ENCODE measurements at places on chromosomes 2 and 18.

DNA sequence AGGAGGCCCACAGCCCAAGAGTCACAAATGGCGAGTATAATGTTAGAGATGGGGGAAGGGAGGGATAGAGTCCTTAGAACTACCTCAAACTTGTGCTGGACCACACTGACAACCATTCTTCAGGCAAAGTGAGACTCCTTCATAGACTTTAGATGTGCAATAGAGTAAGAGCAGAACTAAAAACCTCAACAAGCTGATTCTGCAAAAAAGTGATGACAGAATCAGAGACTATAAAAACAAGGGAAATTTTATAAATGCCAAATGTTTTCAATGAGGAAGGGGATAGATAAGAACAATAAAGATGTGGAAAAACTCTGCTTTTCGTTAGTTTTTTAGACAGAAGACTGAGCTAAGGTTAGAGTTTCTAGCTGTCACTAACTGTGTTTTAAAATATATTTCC, 17.7 kb downstream of the SMC6 start:
- DNase-seq, result no peak

DNA sequence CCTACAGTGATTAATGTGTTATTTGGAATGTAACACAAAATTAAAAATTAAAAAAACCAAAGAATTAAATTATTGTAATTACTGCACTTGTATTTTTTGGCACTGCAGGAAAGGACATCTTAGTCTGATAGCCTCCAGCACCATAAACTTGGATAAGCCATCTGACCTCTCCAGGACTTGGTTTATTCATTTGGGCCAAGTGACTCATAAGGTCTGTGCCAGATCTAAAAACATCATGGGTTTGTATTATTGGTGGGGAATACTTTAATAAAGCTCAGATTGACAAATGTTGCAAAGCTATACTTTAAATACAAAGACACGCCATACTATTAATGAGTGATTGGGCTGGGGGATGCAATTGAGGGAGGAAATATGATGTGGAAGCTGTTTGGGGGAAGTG, 225.2 kb downstream of the ZNF521 start:
- no peak for DNase-seq

- no peak for DNase-seq
Observed at GRCh38 chr2:65877331-65878010, 445.1 kb upstream of the SPRED2 start.

DNA sequence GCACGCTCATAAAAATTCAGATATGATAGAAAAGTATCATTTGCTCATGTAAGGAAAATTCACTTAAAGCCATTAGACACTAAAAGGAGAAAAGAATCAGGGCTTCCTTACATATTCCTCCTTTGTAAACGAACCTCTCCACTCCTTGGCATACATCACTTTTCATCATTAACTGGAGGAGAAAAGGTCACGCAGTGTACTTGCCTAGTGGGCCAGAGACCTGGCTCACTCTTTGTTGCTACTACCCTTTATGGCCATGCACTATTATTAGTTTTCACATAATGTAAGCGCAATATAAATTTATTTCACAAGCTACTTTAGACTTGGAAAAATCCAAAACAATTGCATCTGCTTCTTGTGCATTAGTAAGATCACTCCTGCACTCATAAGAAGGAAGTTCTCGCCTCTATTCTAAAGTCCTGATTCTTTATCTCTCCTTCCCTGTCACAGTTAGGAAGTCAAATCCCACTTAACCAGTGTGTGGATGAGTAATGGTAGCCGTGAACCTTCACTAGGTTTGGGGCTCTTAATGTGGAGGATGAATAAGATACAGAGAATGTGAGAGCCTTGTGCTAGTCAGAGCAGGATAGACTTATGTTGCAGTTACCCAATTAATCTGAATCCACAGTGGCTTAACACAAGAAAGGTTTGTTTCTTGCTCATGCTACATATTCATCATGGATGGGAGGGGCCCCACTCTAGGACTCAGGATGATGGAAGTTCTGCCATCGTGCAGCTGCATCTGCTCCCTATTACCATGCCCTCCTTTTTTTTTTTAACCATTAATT, 115.0 kb upstream of the GLS start:
- DNase-seq, result no peak

- peak; percentile 0 for DNase-seq
Observed at GRCh38 chr2:197920592-197921201, 116.3 kb downstream of the PLCL1 start.

DNA sequence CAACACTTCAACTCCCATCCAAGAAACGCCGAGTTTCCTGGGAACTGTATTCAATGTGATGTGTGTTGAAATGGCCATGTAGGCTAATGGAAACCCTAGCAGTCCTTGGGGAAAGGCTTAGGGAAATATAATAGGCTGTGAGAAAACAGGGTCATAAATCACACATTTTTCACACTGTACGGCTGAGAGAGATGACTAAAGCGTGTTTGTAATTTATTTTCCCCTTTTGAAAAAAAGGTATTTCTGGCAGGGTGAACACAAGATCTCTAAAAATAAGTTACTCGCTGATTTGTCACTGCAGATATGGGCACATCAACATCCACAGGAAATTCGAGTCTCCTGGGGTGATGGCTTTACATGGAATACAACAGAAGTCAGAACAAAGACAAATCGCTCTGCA, 109.6 kb upstream of the ST6GAL2 start:
- no peak for DNase-seq

DNA sequence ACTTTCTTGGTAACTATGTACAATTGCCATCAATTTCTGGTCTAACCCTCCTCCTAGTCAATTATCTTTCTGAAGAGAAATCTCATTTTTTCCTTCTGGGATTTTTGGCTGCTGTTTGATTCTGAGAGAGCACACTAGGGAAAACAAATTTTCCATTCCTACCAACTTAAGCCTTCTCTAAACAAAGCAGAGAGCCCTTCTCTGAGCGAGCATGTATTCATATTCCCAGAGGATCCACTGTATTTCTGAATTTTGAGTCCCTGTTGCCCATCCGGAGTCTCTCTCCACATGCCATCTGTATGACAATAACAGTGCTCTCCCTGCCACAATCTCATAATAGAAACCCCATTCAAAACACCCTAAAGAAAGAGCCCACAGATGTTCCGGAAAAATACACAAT, 78.5 kb downstream of the MAIP1 start:
- no peak for DNase-seq

DNA sequence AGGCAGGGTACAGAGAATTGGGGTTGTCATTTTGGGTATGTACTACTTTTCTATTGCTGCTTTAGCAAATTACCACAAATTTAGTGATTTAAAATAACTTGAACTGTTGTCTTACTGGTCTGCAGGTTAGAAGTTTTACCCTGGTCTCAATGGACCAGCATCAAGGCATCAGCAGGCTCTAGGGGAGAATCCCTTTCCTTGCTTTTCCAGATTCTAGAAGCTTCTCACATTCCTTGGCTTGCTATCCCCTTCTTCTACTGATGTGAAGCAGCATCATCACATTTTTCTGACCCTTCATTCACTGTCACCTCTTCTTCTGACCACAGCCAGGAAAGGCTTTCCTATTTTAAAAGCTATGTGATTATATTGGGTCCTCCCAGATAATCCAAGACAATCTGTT, 237.8 kb upstream of the RBMS1 start:
- DNase-seq, result no peak

GRCh38 chr18:77376043-77376732, 126.5 kb downstream of the GALR1 start:
- DNase-seq, result peak; percentile 57

GRCh38 chr2:222978850-222979249, 73.1 kb upstream of the KCNE4 start:
- no peak for DNase-seq

GRCh38 chr18:37314534-37314933, 251.1 kb downstream of the CELF4 start:
- DNase-seq, result no peak

DNA sequence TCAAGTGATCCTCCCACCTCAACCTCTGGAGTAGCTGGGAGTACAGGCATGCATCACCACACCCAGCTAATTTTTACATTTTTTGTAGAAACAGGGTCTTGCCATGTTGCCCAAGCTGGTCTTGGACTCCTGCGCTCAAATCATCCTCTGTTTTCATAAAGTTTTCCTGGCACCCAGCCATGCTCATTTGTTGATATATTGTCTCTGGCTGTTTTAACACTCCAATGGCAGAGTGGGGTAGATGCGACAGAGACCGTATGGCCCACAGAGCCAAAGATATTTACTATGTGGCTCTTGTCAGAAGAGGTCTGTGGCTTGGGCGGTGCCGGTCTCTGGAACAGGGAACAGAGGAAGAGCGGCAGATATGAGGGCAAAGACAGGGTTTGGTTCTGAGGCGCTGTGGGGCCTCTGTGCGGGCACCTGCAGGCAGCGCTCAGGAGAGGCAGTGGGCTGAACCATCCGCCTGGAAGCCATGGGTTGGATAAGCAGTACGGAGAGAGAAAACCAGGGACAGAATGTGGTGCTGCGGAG, 50.2 kb downstream of the CENPO start:
- no peak for DNase-seq

DNA sequence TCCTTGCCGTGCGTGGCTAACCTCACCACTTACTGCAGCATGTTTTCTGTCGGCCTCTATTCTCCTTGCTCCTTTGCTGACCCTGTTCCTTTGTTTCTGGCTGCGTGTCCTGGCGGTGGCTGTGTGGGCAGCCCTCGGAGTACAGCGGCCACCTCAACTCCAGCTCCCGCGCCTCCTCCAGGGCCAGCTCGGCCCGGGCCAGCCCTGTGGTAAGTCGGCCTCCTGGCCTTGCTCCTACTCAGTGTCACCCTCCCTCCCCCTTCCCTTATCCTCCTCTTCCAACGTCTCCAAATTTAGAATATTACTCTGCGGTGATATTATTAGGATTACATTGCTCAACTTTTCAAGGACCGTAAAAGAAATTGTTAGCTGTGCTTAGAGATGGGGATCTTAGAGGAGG, 59.5 kb upstream of the RBM44 start:
- no peak for DNase-seq

- no peak for DNase-seq
Observed at GRCh38 chr18:70423120-70423519, 134.3 kb downstream of the SOCS6 start.

DNA sequence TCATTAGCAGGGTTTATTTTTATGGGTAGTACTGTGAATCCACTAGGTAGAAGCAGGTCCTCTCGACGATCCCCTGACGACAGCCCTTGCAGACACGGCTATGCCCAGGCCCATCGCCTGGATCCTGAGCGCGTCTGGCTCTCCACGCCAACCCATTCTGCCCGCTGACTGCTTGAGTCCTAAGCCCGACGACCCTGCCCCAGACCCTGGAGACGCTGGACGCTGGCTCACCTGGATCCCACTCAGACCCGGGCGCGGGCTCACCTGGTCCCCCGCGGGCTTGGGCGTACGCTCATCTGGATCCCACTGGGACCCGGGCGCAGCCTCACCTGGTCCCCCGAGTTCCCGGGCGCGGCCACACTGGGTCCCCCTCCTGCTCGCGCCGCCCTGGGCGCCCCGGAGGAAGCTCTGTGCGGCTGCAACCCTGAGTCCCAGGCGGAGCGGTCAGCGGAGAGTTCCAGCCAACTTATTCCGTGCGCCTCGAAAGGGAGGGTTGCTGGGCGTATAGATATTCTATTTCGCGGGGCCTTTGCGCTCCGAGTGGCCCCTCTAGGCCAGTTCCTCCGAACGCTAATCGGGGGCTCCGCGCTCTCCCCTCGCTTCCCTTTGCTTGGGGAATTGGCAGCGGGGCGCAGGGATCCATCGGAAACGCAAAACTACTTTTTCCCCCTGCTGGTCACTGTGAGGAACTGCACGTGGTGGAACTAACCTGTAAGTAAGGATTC, 22.4 kb upstream of the RMP24 start:
- peak; percentile 69 for DNase-seq

GRCh38 chr18:76506395-76506794, 11.4 kb upstream of the ZNF516 start:
- DNase-seq, result no peak

DNA sequence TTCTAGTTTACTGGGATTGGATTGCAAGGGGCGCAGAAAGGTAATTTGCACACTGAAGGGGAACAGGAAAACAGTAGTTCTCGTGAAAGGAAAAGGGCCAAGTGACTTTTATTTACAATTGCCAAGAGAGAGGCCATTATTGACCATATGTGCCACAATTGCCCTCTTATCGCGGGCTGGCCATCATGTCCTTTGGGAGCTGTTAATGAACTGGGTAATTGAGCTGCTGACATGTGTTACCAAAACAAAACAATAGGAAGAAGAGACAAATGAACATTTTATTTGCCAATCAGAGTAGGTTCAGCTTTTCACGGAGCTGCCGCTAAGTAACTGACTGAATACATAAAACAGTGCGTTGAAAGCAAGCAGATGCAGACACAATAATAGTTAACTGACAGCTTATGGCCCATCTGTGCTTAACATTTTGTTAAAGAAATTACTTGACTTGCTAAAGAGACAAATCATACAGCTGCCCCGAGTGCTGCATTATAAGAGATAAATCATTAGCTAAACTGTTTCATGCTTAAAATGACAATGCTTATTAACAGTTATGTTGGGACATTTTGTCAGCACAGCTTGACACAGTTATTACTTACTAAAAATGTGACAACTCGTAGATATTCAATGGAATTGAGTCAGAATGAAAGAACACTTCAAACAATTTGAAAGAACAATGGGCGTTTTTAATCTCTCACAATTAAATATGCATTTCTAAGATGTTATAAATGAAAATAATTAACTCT, 57.5 kb downstream of the PAX3 start:
- DNase-seq, result peak; percentile 88

DNA sequence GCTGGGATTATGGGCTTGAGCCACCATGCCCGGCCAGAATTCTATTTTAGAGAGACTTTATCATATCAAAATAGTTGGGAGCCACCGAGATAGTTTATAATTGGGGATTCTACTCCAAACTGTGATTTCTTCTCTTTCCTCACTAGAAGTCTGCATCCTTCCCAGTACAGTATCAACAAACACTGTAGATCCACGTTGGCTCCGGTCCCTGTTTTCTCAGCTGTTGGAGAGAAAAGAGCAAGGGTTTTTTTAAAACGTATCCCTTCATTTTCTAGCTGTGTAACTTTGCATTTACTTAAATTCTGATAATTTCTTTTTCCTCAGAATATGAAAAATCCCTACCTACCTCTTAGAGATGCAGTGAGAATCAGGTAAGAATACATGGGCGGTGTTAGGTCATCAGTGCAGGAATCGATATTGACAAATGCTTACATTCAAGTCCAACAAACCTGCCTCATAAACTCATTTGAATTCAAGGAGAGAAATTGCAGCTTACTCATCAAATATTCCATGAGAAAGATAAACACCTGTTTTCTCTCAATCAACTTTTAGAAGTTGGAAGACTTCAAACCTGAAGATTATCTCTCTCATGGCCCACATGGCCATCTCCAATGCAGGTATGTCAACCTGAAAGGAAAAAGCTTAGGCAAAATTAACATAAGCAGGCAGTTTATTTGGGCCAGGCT, 17.7 kb upstream of the PDCL3 start:
- no peak for DNase-seq
